Activated CD8-positive, alpha-beta memory T cell treated with anti-CD3 and anti-CD28 coated beads for 1 hour (primary cell): ENCODE measurements at places on chromosomes 5 and 9.

DNA sequence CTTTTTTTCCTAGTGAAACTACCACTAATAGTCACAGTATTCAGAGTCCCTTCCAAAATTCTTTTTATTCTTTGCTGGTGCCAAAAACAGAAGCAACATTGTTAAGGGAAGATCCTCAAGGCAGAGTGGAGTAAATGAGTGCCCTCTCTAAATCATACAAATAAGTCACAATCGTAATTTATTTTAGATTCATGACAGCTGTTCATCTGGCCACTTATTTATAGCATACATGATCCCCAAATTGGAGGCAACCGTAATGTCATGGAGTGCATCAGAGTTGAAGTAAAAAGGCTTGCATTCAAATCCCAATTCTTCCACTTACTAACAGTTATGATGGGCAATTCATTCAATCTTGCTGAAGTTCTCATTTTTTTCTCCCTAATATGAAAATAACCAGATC is 33.4 kb downstream of the POLK start:
- no peak for DNase-seq

- DNase-seq, result no peak
These were observed 3.7 kb upstream of the WDR31 start for GRCh38 chr9:113343732-113344231.

DNA sequence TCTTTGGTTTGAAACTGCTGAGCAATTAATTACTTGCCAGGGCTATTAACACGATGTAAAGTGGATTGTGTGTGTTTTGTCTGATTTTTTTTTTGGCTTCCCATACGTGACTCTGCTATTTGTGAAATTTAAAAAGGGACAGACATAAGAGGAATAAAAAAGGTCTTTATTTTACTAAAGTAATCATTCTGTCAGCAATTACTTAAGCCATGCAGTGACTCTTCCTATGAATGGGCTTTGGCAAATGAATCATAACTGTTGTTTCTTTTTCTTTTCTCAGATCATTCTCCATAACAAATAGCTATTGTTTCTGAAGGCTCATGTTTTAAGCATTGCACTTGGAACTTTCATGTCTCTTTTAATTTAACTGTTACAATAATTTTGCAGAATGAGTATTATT is 461.3 kb upstream of the RORB start:
- DNase-seq, result no peak

DNA sequence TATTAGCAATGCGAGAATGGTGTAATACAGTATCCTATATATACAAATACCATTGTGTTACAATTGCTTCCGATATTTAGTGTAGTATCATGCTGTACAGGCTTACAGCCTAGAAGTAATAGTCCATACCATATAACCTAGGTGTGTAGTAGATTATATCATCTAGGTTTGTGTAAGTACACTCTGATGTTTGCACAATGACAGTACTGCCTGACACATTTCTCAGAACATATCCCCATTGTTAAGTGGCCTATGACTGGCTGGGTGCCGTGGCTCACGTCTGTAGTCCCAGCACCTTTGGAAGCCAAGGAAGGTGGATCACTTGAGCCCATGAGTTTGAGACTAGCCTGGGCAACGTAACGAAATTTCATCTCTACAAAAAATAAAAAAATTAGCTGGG is 124.6 kb downstream of the PAM start:
- no peak for DNase-seq

GRCh38 chr5:134007581-134008265 is 2.9 kb upstream of the VDAC1 start:
- no peak for DNase-seq

GRCh38 chr5:54616518-54617220 is 99.1 kb downstream of the SNX18 start:
- DNase-seq, result no peak

DNA sequence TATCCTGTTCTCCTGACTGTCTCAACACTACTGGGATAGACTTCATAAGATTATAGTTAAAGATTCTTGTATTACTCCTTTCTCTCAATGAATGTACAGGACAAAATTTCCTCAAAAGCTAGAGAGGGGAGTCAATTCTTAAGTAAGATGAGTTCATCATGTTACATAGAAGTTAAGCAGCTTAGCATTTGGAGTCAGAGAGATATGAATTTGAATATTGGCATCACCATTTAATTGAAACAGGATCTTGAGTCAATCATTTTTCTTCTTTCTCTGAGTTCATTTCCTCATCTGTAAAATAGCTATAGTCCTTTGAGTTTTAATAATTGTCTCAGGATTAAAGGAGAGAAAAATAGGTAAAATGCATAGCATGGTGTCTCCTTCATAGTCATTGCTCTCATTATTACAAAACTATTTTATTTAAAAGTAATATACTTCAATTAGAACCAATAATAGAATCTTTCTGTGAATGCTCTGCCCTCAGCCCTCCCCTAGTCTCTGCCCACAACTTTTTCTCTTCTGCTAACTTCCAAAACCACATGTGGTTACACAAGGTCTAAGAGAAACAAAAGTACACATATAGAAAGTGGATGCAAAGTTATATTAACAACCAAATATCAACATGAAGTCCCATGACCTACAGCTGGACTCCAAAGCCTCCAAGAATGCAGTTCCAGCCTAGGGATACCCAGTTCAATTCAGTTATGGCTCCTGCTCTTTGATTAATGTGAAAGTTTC is 265.6 kb downstream of the TLE1 start:
- no peak for DNase-seq

DNA sequence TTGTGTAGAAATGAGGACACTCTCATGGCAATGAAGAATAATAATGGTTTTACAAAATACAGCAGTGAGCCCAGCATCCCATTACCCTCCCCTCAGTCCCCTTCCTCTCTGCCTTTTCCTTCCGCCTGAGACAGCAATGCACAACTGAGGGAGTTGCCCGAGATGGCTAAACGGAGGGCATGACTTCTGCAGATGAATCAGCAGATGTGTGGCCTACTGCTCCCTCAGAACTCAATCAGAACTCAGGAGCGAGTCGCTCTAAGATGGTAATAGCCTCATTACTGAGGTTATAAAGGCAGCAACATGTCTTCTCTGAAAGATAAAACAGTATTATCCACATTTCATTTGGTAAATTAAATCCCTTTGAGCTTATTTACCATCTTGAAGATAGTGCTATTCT is 326.6 kb downstream of the ENC1 start:
- DNase-seq, result no peak

GRCh38 chr9:92808726-92809451 is 44.3 kb upstream of the BICD2 start:
- no peak for DNase-seq
